Stimulated activated effector memory CD8-positive, alpha-beta T cell treated with anti-CD3 and anti-CD28 coated beads, Interleukin-12 subunit alpha, Interleukin-12 subunit beta, amount 100 ng/mL, for 72 hours (primary cell): ENCODE measurements at places on chromosomes 13 and 19.

DNA sequence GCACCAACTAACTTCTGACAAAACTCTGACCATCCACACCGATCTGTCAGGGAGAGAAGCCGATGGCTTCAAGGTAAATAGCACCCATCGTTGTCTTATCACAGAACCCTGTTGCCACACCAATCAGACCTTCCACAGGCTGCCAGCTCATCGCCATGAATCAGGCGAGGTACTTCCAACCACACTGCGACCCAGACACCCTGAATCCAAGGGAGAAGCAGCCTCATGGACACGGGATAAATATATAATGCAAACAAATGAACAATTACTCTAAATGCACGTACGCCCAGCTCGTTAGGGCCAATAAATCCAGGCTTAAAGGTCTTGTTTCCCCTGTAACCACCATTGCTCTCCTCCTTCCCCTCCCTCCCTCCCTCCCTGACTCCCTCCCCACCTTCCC lies 20.8 kb downstream of the RANBP3 start:
- no peak for DNase-seq

GRCh38 chr19:44866664-44867063 lies 20.6 kb downstream of the NECTIN2 start:
- DNase-seq = no peak

GRCh38 chr19:34549833-34550232 lies 68.3 kb downstream of the WTIP start:
- no peak for DNase-seq

GRCh38 chr19:16361926-16362325 lies 37.3 kb downstream of the KLF2 start:
- no peak for DNase-seq

DNA sequence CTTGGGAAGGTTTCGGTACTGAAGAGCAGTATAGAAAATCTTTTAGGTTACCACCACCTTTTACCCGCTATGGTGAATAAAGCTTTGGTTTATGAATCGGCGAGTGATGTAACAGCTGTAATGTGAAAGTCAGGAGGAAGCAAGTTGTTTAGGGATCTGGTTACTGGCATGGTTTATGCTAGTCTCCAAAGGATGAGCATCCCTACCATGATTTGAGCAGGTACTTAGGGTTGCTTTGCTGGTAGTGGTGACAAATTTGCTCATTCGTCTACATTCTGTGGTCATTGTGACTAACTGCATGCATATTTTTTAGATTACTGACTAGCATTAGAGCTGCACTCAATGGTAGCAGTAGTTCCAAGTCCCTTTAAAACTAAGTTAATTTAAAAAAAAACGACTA lies 104.1 kb downstream of the FRY start:
- no peak for DNase-seq

DNA sequence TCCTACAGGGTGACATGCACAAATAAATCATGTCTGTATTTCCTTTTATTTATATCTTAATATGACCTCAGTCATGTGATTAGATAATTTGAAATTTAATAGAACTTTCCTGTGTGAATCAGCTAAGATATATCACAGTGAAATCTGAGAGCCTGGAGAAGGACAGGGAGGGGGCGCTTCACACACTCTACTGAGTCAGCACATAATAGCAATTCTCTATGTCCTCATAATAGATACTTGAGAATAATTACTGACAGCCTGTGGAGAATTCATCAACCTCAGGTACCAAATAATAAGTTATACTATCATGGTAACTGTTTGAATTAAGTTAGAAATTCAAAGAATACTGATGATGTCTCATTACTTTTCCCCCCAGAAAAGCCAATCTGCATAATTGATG lies 98.0 kb upstream of the SLC10A2 start:
- no peak for DNase-seq

DNA sequence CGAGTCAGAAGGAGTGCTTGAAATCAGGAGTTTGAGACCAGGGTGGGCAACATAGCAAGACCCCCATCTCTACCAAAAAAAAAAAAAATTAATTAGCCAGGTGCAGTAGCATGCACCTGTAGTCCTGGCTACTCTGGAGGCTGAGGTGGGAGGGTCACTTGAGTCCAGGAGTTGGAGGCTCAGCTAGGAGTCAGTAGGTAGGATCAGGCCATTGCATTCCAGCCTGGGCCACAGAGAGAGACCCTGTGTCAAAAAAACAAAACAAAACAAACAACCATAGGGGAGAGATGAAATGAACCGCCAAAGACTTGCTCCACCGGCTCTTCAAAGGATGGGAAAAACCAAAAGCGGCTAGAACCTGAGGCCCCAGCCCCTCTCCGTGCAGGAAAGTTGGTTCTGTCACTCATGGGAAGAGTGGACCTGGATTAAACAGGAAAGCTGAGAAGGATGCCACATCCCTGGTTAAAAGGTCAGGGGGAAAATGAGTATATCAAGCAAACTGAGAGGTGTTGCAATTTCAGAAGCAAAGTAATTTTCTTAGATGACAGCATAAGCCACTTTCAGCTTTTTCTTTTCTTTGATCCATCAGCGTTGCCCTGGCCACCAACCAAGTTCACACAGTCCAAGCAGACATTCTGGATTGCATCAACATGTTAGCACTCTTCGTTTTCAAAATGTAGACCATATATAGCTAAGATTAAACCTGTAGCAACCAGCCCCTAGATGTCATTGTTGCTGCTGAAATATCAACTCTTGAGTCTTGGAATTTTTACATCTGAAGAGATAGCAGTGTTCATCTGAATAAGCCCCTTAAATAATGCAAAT lies 8.9 kb upstream of the ZNF507 start:
- DNase-seq = no peak

DNA sequence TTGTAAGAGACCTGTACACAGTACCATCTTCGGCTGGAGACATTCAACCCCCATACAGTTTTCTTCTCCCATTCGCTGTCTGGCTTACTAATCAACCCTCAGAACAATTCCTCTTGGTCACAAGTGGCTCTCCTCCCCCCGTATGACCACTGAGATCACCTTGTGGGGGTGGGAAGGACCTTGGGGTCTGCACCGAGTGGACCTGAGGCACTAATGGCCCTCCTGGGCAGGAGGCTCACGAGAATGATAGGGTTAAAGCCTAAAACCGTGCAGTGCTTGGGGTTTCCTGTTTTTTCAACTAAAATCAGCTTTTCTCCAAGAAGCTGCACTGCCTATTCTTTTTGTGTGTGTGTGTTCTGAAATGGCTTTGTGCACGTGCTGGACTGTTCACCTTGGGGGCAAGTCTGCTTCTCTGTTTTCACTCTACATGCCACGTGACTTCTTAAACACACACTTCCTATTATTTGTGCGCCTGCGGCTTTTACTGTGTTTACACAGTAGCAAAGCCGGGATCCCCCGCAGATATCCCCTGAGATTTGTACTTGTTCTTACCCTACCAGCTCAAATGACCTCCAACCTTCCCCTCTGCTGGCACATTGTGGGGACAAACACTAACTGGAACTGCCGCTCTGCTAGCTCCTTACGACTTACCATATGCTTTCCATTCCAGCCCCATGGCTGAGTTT lies 12.3 kb downstream of the RBM26 start:
- no peak for DNase-seq

DNA sequence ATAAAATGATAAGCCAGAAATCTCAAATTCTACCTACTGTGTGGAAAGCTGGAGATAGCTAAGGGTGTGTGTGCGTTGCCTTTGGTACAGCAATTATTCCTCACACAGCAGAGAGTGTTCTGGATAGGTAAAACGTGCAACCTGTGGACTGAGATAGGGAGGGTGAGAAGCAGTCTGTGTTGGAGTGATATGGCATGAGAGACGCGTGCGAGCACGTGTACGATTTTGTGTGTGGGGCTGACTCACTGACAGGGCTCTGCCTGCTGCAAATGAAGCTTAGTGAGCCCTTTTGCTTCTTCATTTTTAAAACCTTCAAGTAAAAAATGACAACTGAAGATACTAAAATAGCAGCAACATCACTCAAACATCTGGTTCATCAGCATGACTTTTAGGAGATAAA lies 35.7 kb upstream of the SLC10A2 start:
- no peak for DNase-seq

DNA sequence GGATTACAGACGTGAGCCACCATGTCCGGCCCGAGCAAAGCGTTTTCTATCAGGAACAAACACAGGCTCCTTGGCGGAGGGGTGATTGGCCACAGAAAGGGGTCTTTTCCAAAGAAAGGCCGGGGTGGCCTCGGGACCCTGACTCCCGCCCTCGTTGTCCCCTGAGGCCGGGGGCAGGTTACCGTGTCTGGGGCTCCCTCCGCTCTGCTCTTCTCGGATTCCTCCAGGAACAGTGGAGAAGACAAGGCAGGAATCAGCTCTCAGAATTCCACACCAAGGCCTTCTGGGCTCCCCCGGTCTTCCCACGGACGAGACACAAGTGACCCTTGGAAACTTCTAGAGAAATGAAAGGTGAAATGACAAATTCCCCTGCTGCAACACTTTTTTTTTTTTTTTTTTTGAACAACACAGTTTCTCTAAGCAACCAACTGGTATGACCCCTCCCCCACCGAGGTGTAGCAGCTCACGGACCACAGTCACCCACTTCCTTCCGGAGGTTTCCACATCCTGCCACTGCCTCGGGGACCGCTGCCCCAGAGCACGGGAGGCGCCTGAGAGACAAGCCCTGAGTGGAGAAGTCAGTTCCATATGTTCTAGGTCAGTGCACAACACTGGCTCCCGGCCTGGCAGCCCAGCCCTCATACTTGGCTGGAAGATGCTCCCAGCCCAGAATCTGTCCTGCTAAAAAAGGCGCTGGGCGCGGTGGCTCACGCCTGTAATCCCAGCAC lies 11.0 kb downstream of the MOB3A start:
- peak; percentile 88 for DNase-seq

GRCh38 chr19:47598407-47599349 lies 10.3 kb upstream of the BICRA start:
- DNase-seq = no peak

DNA sequence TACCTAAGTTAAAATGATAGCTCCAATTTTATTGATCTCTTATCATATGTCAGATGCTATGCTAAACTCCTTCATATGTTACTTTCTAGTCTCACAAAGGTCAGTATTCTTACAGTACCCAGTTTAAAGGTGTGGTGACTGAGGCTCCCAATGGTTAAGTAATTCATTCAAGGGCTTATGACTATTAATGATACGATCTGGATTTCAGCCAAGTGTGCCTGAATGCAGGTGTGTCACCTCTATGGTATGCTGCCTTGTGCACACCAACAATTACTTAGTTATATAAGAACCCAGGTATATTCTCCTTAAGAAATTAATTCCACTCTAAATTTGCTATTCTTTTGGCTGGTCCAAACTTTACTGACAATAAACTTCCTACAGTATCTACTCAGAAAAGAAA lies 84.6 kb upstream of the TRPC4 start:
- no peak for DNase-seq

DNA sequence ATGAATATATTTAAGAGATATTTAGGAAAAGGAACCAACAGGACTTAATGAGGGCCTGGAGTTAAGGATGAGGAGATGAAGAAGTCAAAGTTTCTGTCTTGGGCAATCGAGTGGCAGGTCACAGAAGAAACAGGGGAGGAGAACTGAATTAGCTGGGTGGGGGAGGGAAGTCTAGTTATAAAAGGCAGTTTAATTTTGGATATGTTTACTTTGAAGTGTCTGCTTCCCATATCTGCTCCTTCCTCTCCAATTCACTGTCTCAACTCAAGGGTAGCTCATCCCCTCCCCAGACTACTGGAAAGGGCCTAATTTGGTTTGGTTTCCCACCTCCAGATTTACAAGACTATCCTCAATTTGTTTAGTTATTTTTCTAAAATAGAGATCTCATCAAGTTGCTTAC lies 195.9 kb downstream of the VWA8 start:
- DNase-seq = no peak

GRCh38 chr13:104809483-104809882 lies 1726.0 kb downstream of the EFNB2 start:
- DNase-seq = no peak

- no peak for DNase-seq
Observed at GRCh38 chr19:56504581-56504980, 3.1 kb upstream of the ZNF471 start.

- no peak for DNase-seq
Observed at GRCh38 chr13:65857942-65858565, 1372.1 kb downstream of the PCDH9 start.

DNA sequence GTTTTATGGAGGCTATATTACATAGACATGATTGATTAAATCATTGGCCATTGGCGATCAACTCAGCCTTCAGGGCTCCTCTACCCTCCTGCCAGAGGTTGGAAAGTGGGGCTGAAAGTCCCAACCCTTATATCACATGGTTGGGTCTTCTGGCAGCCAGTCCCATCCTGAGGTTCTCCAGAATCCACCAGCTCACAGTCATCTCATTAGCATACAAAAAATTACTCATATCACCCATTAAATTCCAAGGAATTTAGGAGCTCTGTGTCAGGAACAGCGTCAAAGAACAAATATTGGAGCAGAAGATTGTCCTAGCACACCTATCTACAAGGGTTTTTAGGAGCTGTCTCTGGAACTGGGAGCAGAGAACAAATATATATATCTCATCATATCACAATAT lies 39.4 kb upstream of the FARP1 start:
- DNase-seq = no peak

DNA sequence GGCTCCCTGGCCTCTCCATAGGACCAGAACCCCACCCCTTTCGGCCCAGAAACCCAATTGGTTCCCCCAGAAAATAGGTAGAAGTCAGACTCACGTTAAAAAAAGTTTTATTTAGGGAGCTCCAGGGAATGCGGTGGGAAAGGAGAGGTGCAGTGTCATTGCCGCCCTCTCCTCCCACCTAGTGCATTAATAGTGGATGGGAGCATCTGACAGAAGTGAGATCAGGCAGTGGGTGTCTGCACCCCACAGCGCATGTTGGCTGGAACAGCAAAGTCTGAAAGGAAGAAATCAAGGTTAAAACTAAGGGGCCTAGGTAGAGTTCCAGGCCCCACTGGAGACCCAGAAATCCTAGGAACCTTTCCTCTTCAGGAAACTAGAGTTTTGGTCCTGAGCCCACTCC lies 2.1 kb upstream of the PHLDB3 start:
- no peak for DNase-seq

DNA sequence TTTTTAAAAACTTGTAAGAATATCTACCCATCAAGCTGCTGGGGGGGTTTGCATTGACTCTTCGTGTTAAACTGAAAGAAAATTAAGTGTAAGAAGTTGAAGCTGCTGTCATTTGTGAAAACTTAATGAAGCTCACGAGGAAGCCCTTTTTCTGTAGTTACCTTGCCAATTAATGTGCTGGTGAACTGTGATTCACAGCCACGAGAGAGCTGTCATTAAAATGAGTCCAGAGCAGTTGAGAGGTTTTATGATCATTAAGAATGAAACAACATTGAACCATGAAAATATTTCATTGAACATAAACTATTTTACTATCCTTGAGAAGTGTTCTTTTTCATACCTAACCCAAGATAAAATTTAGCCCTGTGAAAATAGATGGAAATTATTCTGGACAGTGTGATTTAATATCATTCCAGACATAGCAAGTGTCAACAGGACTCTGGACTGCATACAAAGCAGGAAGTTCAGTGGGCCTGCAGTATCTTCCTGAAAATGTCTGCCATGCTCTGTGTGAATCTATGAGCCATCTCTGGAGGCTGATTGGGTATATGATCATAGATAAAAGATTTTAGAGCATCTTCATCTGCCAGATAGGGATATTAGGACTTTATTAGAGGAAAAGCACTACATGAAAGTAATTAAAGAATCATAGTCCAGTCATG lies 53.8 kb downstream of the DPY19L3 start:
- DNase-seq = no peak
